ENCODE measurements at places on chromosomes 1 and 21.

DNA sequence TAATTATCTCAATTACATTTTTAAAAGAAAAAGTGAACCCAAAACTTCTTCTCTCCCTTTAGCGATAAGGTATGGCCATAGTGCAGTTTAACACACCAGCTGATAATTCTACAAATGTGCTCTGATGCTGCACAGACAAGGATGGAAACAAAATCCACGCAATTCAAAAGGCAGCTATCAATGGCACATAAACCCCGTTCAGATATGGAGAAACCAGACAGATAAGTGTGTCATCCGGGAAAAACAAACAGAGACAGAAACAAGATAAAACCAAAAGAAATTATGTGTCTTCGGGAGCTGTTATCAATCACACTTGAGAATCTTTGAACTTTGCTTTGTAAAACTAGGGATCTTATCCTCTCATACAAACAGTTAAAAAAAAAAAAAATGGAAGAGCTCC lies 73.6 kb downstream of the SIPA1L2 start:
- no peak for DNase-seq

- no peak for DNase-seq
Observed at GRCh38 chr1:1985375-1986050, 18.1 kb downstream of the CFAP74 start.

GRCh38 chr1:174051956-174052355 lies 29.8 kb upstream of the RC3H1 start:
- no peak for DNase-seq

- no peak for DNase-seq
Observed at GRCh38 chr1:243465738-243466137, 209.9 kb downstream of the SDCCAG8 start.

DNA sequence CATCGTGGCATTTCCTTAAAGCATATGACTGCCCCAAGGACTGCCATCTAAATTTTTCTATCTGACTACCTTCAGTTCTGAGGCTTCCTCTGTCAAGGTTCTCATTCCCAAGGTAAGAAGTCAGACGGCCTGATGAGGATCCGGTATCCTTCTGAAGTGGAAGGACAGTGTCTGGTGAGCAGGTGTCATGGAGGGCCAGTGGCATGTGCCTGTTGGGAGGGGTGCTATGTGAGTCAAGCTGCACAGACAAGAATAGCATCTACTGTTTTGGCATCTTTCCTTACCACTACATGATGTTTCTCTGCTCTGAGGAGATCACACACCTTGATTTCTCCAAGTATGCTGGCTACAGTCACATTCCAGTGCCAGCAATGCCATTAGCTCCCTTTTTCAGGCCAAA lies 99.6 kb upstream of the RGS1 start:
- DNase-seq: no peak

DNA sequence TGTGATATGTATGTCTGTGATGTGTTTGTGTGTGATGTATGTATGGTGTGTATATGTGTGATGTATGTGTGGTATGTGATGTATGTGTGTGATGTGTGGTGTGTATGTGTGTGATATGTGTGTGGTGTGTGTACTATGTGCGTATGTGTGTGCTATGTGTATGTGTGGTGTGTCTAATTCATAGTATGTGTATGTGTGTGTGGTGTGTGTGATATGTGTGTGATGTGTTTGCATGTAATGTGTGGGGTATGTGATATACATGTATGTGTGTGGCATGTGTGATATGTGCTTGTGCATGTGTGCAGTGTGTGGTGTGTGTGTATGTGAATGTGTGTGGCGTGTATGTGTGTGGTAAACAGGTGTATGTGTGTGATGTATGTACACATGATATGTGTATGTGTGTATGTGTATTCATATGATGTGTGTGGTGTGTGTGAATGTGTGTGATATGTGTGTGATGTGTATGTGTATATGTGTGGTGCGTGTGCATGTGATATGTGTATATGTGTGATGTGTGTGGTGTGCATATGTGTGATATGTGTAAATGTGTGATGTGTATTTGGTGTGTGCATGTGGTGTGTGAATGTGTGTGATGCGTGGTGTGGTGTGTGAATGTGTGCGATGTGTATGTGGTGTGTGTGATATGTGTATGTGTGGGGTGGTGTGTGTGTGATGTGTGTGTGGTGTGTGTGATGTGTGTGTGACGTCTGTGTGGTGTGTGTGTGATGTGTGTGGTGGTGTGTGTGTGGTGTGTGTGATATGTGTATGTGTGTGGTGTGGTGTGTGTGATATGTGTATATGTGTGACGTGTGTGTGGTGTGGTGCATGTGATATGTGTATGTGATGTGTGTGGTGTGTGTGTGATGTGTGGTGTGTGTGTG lies 8.0 kb upstream of the PCBP3 start:
- peak; percentile 7 for DNase-seq

- no peak for DNase-seq
Observed at GRCh38 chr1:61967750-61968149, 225.5 kb downstream of the PATJ start.

DNA sequence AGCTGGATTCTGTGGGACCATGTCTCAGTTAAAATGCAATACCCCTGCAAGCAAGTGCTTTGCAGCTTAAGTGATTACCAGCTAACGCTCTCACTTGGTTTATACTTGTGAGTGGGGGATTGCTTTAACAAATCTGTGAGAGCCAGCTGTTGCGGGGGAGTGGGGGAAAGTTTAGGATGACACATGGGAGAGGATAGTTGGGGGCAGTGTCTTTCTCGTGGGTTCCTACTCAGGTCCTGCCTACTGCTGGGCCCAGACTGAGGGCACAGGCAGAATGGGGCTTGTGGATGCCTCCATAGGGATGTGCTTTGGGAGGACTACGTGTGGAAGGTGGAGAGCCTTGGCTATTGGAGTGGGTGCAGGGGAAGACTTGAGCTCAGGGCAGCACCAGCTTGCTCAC lies 60.1 kb downstream of the ELK4 start:
- DNase-seq: no peak

DNA sequence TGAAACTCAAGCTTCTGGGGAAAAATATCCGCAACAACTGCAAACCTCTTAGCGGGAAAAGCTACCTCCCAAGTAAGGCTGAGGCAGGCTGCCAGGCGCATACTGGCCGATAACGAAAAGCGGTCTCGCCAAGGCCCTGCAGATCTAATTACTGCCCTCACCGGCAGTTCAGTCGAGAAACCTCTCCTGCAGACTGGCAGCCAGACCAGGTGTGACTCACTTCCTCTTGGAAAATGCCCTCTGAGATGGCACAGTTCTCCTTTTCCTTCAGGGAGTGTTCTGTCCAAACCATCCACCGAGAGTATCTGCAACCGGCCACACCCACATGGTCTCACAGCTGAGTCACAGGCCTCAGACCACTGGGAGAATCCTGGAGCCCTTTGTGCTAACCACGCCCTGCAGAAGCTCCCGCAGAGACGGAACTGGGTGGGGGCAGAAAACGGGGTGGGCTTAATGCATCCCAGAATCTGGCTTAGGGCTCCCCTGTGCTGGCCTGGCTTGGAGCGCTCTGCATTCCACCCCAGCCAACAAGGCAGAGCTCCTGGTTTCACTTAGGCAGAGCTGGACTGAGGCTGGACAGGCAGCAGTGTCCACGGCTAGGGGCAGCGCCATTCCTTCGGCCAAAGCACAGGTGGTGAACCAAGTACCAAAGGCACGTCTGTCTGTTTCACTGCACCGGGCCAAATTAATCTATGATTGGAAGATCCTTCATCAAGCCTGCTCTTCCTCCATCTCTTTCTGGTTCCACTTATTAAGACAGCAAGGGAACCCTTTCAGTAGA lies 1.2 kb downstream of the S100A10 start:
- DNase-seq: peak; percentile 95

- peak; percentile 81 for DNase-seq
Observed at GRCh38 chr1:206663832-206664652, 20.7 kb upstream of the MAPKAPK2 start.

GRCh38 chr1:200282497-200283122 lies 127.2 kb downstream of the ZNF281 start:
- no peak for DNase-seq

DNA sequence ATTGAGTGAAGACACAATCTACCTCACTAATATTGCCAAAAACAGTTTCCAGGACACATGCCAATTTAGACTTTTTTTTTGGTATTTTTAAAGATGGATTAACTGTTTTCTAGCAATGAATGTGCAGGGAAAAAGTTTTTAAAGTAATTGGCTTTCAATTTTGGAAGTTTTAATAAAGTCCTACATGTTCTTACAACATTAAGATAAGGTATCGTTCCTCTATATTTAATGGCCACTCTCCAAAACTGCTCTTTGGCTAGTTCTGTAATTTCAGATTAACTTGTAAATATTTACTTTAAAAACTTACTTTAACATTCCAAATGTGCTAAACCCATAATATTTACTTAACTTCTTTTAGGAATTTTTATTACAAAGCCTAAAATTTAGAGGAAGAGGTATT lies 1332.2 kb upstream of the PRMT6 start:
- DNase-seq: no peak

DNA sequence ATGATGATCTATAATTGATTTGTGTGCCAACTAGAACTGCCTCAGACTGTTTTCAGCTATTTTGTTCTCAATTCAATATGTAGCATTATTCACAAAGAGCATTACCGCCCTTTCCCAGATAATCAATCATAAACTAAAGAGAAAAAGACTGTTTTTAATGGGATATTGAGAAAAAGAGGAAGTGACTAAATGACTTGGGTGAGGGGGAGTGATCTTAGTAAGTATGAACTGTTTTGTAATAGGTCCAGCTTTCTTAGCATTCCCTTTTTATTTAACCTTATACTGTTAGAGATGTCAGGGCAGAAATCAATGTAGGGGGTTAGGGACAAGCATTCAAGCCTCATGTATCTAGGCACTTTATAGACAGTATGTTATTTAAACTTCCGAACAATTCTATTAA lies 157.8 kb upstream of the DPYD start:
- peak; percentile 56 for DNase-seq

GRCh38 chr1:176843352-176844297 lies 320.9 kb downstream of the ASTN1 start:
- DNase-seq: peak; percentile 2

GRCh38 chr1:11682287-11682771 lies 1.4 kb upstream of the MAD2L2 start:
- DNase-seq: no peak

DNA sequence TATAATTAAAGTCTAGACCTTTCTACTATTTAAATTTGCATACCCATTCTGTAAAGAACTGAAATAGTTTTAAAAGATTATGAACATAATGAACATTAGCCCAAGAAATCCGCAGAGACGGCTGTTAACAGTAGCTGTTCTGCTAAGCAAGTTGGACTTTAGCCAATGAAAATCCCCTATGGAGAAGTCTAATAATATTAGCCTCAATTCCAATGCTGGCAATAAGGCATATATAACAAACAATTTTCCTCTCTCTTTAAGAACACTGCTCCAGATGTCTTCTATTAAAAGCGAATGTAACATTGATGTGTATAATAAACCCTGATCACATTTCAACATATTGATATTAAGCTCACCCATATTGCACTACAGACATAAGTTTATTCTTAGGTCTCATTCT lies 221.3 kb upstream of the KCTD3 start:
- no peak for DNase-seq

- DNase-seq: no peak
Observed at GRCh38 chr1:45998020-45998617, 134.3 kb downstream of the PIK3R3 start.

DNA sequence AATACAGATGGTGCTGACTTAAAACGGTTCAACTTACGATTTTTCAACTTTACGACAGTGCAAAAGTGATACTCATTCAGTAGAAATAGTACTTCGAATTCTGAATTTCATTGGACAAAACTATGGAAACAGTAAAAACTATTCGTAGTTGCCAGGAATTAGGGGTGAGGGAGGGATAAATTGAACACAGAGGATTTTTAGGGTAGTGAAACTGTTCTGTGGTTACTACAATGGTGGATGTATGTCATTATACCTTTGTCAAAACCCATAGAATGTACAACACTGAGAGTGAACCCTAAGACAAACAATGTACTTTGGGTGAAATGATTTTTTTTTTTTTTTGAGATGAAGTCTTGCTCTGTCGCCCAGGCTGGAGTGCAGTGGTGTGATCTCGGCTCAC lies 7.5 kb downstream of the DDR2 start:
- DNase-seq: no peak

- DNase-seq: no peak
Observed at GRCh38 chr1:36753451-36753850, 270.7 kb upstream of the CSF3R start.

GRCh38 chr1:91687452-91687851 lies 186.8 kb downstream of the CDC7 start:
- DNase-seq: no peak

GRCh38 chr1:150876119-150876454 lies 312 bp downstream of the ARNT start:
- DNase-seq: peak; percentile 68

- DNase-seq: no peak
Observed at GRCh38 chr1:36463463-36463802, 751 bp downstream of the MRPS15 start.

Data from suppressor macrophage treated with lipopolysaccharide for 1 hour (primary cell).